ENCODE measurements at places on chromosomes 2 and 18.

- DNase-seq: no peak
Measured at GRCh38 chr2:28583899-28584553, 88.2 kb downstream of the PLB1 start.

- no peak for DNase-seq
Measured at GRCh38 chr2:8714283-8714682, 32.4 kb downstream of the ID2 start.

DNA sequence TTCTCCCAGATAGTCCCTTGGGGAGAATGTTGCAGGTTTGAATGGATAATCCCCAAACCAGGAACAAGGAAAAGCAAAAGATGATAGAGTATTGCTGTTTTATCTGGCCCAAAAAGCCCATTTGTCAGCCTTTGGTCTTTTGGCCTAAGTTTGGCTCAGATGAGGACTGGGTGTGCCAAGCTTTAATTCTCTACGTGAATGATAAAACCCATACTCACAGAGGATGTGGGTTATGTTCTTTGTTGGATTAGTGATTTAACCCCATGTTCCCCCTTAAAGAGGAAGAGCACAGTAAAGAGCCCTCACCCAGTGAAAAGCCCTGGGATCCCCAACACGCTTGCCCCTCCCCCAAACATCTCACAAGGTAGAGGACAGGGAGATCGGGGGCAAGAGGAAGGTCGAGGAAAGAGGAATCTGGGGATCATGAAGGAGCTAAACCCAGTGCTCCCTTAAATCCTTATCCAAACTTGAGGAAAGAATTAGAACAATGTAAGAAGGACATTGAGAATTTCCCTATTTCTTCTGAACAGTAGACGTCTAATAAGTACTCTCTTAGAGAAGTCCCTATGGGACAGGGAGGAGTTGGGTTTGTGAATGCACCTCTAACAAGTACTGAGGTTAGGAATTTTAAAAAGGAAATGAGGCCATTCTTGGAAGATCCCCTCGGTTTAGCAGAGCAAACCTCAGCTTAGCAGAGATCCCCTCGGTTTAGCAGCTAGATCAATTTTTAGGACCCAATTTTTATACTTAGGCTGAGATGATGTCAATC, 105.0 kb downstream of the HIBCH start:
- DNase-seq: no peak

GRCh38 chr2:30514134-30514847, 67.2 kb downstream of the LCLAT1 start:
- no peak for DNase-seq

GRCh38 chr2:71831193-71831577, 316.5 kb downstream of the CYP26B1 start:
- no peak for DNase-seq

GRCh38 chr2:1978706-1979105, 234.4 kb upstream of the PXDN start:
- no peak for DNase-seq

DNA sequence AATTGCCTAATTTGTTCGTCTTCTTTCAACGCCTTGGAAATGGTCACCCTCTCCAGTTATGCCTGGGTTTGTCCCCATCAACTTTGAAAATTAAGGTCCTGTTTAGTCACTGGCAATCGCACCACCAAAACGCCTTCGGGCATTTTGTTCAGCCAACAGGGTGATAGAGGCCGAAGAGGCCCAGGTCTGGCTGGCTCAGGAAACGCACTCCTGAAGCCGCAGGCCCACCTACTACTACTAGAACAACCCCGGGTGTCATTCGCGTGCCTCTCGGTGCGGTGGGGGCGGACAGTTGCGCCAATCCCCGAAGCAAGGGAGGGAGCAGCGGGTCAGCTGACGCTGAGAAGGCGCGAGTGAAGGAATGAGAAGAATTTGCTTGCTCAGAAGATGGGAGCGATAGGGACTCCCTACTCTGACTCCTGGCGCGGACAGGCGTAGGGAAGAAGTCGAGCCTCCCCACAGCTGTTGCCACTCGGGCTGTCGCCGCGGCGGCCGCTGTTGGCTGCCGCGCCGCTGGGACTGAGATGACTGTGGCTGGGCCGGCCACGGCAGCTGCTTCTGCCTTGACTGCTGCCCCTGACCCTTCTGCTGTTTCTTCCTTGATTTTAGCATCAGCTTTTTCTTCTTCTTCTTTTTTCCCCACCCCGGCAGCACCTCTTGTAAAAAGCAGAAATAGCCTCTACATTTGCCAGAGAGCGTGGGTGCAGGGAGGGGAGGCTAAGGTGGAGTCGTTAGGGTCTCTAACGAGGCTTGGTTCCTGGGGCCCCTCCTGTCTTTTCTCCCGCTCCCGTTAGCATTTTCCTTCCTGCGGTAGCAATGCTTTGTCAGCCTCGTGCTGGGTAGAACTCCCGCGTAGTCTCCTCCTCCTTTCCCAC, 387.6 kb downstream of the FIGN start:
- peak; percentile 1 for DNase-seq

- DNase-seq: no peak
Measured at GRCh38 chr2:71859211-71859847, 288.3 kb downstream of the CYP26B1 start.

DNA sequence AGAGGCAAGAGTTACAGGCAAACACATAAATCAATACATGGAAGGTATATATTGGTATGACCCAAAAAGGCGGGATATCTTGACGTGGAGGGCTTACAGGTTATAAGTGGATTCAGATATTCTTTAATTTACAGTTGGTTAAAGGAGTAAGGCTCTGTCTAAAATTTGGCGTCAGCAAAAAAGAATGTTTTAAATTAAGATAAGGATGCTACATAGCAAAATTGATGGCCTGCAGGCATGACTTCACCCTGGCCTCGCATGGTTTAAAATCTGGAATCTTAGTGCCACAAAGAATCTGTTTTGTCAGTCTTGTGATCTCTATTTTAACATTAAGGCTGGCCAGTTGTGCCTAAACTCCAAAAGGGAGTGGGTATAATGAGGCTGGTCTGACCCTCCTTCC, 58.4 kb upstream of the REL start:
- DNase-seq: no peak

DNA sequence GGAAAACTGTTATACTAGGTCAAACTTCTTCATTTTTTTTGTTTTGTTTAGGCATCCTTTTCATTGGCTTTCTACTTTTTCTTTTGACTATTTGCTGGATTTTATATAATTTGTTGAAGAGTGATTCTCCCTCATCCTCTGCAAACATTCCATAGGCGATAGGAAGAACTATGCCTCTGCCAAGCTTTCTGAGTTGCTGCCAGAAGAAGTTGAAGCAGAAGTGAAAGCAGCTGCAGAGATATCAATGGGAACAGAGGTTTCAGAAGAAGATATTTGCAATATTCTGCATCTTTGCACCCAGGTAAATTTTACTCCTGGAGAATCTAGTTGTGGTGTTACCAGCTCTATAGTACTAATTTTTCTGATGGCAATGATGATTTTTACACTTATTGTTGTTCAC, 25.4 kb downstream of the NOP58 start:
- DNase-seq: no peak

DNA sequence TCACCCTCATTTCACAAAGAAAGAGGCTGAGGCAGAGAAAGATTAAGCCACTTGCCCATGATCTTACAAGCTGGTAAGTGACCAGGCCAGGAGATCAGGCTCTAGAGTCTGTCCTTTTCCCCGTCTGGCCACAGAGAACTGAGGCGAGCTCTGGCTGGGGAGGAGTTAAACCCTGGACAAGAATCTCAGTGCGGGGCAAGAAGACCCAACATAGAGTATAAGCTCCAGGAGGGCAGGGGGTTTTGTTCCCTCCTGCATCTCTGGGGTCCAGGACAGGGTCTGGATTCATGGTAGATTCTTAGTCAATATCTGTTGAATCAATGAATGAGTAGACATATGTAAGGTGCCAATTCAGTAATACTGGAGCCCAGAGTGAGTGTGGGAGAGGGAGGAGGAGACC, 12.9 kb upstream of the INPP5D start:
- DNase-seq: no peak

GRCh38 chr2:111710085-111710484, 173.9 kb downstream of the ANAPC1 start:
- no peak for DNase-seq
